GM20000 (cell line): ENCODE measurements at places on chromosomes 2 and 18.
A peak's percentile ranks its signal among the peaks of the same experiment; 100 is the strongest.

- no peak for DNase-seq
These were observed 22.2 kb upstream of the SOS1 start for GRCh38 chr2:39142904-39143605.

DNA sequence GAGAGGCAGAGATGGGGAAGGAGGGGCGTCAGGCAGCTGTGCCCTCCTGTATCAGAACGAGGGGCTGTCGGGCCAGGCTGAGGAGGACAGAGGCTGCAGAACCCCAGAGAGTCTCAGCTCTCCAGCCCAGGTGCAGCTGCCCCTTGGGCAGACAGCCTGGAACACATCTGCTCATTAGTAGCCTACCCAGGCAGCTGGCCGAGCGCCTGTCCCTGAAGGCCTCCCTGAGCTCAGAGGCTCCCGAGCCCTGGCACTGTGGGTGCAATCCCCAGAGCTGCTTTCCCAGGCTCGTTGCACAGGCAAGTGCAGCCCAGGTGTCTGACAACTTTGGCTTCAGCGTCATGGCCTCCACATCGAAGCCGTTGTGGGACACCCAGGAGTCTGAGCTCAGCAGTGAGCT lies 13.1 kb upstream of the TMEM185B start:
- DNase-seq = no peak

- DNase-seq = no peak
These were observed 68.6 kb downstream of the RND3 start for GRCh38 chr2:150418916-150419315.

DNA sequence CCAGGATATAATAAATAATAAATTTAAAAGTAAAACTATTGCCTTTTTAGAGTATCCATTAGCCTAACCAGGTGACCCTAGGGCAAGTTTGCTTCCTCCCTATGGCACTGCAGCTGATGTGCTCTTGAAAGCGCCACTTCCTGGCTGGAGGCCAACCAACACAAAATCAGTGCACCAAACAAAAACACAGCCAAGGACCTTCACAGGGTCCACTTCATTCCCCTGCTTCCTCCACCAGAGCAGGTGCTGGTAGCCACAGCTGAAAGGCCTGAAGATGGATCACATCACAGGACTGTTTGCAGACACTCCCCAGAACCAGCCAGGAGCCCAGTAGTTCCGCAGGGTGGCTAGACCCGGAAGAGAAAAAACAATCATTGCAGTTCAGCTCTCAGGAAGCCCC lies 108.8 kb downstream of the TWIST2 start:
- DNase-seq = no peak

GRCh38 chr2:38185012-38185491 lies 109.1 kb upstream of the CYP1B1 start:
- peak; percentile 62 for DNase-seq

- no peak for DNase-seq
These were observed 131.5 kb upstream of the L3MBTL4 start for GRCh38 chr18:6546229-6546628.

- no peak for DNase-seq
These were observed 65.4 kb upstream of the VRK2 start for GRCh38 chr2:57981083-57981768.
